ENCODE measurements at places on chromosomes 3 and 15.

GRCh38 chr3:62923066-62923465 is 47.9 kb upstream of the CADPS start:
- no peak for DNase-seq

GRCh38 chr3:166510382-166510781 is 673.2 kb upstream of the BCHE start:
- DNase-seq: no peak

- DNase-seq: no peak
These were observed 15.9 kb upstream of the ACAD9 start for GRCh38 chr3:128863560-128863959.

GRCh38 chr3:153287017-153287416 is 125.0 kb downstream of the RAP2B start:
- no peak for DNase-seq

GRCh38 chr15:66720206-66721010 is 18.4 kb downstream of the SMAD6 start:
- no peak for DNase-seq

DNA sequence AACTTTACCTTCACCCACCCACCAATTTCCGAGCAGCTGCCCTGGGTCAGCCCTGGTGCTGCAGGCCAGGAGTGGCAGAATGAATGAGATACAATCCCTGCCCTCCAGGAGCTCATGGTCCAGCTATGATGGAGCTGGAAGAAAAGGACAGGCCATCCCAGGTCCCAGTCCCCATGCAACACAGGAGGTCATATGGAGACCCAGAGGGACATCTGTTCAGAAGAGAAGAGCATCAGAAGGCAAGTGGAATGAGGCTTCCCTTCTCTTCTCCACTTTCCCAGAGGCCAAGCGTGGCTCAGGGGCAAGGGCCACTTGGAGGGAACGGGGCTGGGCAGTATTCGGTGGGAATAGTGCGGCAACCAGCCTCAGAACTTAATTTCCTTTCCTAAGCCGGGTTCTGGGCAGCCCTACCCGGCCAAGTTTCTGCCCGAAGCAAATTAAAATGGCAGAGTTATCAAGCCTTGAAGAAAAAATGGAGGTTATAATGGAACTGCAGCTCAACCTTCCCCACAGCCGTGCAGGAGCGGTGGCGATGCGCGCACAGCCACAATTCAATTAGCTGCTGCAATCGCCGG is 35.9 kb downstream of the TLE3 start:
- no peak for DNase-seq

DNA sequence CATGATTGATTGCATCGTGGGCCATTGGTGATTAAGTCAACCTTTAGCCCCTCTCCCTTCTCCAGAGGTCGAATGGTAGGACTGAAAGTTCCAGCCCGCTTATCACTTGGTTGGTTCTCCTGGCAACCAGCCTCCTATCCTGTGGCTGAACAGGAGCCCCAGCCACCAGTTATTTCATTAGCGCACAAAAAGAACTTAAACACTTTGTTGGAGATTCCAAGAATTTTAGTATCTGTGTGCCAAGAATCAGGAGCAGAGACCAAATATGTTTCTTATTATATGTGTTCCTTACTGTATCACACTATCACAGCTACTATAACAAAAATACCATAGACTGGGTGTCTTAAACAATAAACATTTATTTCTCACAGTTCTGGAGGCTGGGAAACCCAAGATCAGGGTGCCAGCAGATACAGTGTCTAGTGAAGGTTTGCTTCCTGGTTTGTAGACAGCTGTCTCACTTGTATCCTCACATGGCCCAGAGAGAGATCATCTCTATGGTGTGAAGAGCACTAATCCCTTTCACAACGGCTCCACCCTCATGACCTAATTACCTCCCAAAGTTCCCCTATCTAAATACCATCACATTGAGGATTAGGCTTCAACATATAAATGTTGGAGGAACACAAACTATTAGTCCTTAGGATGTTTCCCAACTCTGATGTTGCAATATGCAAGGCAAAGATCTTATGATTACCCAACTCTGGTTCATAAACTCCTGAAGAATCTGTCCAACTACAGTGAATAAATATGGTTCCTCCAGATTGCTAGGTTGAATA is 30.5 kb upstream of the APH1B start:
- no peak for DNase-seq

DNA sequence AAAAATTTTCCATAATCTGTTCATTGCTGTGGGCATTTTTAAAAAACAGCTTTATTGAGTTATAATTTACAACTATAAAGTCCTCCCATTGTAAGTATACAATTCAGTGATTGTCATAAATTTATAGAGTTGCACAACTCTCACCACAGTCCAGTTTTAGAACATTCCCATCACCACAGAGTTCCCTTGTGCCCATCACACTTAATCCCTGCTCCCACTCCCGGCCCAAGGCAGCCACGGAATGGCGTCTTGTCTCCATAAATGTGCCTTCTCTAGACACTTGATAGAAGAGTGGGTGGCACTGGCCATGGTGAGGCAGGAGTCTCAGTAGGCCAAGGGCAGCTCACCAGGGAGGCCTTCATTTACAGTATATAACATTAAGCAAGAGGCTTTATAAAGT is 6.3 kb downstream of the TSEN2 start:
- no peak for DNase-seq

DNA sequence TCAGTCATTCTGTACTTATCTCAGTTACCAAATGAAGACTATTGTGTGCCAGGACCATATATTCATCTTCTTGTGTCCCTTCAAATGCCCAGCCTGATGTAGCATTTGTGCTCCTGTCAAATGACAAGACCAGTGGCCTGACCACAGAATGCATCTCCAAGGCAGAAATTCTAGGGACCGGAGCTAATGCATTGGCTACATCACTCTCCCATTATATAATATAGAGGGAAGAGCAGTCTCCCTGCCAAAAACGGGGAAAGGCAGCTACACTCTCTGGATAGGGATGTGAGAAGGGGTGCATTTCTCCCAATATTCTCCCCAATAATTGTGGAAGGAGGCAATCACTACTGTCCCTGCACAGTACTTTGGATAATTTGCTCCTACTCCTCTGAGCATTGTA is 312.0 kb downstream of the EPHB1 start:
- no peak for DNase-seq

DNA sequence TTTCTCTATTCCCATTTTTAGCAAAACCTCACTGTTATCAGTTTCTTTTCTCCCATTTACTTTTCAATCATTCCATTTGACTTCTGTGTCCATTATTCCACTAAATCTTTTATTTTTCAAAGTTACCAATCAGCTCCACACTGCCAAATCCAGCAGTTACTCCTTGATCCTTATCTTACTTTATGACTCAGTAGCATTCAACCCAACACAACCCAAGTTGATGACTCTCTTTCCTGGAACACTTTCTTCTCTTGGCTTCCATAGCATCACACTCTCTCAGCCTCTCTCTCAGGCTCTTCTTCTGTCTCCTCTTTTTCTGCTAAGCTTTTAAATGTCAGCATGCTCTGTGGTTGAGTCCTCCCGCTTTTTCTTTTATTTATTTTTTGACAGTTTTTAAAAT is 36.3 kb downstream of the RASGRP1 start:
- DNase-seq: no peak

GRCh38 chr15:91348752-91349500 is 248.9 kb downstream of the SV2B start:
- DNase-seq: no peak

DNA sequence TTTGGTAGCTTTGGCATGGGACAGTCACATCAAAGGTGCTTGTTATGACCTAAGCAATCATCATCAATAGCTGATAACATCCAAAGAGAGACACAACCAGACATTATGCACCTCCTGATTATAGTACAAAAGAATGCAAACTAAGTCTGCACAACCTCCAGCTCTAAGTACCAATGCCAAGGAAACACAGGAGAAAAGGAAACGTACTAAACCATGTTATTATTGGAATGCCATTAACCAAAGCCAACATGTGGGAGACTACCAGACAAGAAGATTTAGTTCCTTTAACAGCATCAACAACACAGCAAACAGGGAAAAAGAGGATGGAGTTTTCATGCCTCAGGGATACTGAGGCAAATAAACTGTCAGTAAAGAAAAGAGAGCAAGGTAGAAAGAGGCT is 61.4 kb downstream of the CD47 start:
- DNase-seq: no peak

GRCh38 chr3:32376115-32376514 is 15.5 kb upstream of the CMTM7 start:
- no peak for DNase-seq

GRCh38 chr3:20930034-20930433 is 744.0 kb upstream of the SGO1 start:
- DNase-seq: no peak

- no peak for DNase-seq
These were observed 49.8 kb downstream of the PPCDC start for GRCh38 chr15:75073197-75073596.

DNA sequence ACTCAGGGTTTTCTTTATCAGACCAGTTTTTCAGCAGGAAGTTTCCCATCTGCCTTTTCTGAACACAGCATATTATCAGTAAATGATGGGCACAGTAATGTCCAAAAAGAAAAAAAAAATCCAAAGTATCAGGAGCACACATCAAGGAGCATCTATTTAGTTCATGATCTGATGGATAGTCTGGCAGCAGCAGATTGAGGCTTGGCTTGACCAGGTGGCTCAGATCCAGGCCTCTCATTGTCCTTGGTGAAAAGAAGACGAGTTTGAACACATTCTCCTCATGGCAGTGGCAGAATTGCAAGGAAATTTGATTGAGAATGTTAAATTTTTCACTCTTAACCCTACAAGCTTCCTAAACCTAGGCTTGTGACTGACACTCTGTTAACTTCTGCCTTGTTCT is 192.9 kb downstream of the OXSM start:
- DNase-seq: no peak

GRCh38 chr15:101537483-101538080 is 48.1 kb upstream of the PCSK6 start:
- DNase-seq: no peak

GRCh38 chr3:149820183-149820582 is 7.2 kb downstream of the RNF13 start:
- DNase-seq: no peak

DNA sequence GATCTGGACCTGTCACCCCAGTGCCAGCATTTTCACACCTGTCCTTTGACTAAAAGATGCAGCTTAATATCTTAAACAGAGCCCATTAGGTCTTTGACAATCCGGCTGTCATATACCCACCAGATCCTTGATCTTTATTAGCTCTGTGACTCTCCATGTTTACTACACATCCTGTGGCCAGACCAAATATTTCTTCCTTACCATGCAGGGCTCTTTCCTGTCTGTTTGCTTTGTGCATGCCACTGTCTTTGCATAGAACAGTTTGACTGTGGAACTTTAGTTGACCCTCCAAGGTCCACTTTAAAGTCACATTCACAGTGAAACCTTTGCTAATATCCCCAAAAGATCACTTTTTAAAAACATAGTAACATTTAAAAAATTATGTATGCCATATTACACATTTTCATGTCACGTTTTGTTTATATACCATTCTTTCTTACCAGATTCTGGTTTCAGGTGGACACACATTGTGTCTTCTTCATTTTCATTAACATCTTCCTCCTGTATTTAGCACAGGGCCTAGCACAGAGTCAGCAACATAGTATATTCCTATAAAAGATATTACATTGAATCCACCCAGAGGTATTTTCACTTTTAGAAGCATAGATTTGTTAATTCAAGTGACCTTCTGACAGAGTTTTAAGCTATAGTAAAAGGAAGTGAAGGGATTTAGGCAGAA is 95.8 kb downstream of the RAP2B start:
- DNase-seq: no peak

GRCh38 chr3:77825001-77825827 is 785.3 kb downstream of the ROBO2 start:
- no peak for DNase-seq

DNA sequence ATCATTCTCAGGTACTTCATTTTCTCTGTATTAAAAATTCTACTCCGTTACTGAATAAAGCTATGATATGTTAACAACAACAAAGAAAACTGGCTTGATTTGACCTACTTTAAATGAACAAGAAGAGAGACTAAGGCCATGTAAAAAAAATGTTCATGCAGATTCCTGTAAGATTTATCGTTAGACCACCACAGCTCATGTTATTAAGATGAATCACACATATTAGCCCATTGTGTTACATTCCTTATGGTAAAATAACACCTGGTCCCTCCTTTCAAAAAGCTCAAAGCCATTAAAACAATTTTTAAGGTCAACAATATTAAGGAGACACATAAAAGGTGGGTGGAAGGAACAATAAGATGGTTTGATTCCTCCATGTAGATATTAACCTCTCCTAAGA is 6.3 kb downstream of the THOC7 start:
- DNase-seq: no peak

- DNase-seq: no peak
These were observed 34.5 kb downstream of the NPTN start for GRCh38 chr15:73598530-73599160.

DNA sequence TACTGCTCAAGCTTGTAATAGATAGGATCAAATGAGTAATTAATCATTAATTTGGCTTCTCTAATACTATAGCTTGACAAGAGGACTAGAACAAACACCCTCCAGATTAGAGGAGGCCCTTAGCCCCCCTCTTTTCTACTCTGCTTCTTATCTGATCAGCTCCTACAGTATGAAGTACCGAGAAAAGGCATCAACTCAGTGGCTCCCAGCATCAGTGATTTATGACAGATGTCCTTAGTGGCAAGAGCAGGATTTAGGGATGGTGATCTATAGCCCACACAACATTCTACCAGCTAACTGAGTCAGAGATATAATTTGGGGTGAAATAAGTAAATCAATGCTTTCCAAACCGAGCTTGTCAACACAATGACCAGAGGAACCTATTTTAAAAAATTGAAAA is 541.1 kb downstream of the NLGN1 start:
- DNase-seq: no peak
